Gastrocnemius medialis (tissue), 4 donors: ENCODE measurements at places on chromosomes 11 and 22.

- peak; percentile 46 for DNase-seq
Observed at GRCh38 chr22:46638601-46639431, 18.6 kb downstream of the GRAMD4 start.

- DNase-seq = peak; percentile 52
Observed at GRCh38 chr11:6320411-6321155, at the start of gene CAVIN3. CAVIN3 (minus strand) TSS chr11:6320501; CDS start chr11:6320476, 25 bp downstream.

GRCh38 chr11:36722421-36722820 is 124.4 kb upstream of the RAG2 start:
- no peak for DNase-seq

DNA sequence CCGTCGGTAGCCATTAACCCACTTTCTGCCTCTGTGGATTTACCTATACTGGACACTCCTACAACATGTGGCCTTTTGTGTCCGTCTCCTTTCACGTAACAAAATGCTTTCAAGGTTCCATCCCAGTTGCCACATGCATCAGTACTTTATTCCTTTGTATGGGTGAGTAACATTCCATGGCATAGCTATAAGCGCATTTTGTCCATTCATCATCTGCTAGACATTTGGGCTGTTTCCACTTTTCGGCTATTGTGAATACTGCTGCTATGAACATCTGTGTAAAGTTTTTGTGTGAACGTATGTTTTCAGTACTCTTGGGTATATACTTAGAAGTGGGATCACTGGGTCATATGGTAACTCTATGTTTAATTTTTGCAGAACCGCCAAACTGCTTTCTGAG is 257.2 kb downstream of the ST3GAL4 start:
- no peak for DNase-seq

GRCh38 chr11:65864706-65865471 is 4.7 kb downstream of the MUS81 start:
- no peak for DNase-seq

GRCh38 chr22:25759825-25760231 is 17.8 kb downstream of the MYO18B start:
- peak; percentile 40 for DNase-seq

DNA sequence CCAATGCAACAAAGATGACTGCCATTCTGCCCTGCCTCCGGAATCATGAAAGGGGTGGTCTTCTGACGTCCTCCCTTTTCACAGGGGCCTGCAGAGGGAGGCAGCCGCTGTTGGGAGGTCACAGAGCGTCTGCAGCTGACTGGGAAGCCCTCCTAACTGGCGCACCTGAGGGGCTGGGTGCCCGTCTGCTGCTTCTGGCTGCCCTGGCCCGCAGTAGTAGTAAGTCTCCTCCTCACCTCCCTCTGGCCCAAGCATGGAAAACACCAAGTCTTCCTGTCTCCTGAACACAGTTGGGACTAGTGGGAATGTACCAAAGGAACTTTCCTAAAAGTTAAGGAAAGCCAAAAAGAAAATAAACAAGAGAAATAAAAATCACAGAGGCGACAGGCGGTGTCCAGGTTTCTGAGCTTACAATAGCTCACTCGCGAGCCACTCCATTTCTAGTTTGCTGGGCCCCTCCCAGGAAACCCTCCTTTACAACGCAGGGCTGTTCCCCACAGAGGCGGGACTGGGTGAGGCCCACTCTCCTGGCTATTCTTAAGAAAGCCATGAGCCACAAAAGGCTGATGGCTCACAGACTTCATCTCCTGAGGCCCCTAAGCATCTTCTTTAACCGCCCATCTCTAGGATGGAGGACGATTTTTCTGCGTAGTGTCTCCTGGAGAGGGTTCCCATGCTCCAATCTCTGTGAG is 37.0 kb upstream of the CECR2 start:
- no peak for DNase-seq

- no peak for DNase-seq
Observed at GRCh38 chr11:96173422-96173821, 169.6 kb downstream of the MAML2 start.

DNA sequence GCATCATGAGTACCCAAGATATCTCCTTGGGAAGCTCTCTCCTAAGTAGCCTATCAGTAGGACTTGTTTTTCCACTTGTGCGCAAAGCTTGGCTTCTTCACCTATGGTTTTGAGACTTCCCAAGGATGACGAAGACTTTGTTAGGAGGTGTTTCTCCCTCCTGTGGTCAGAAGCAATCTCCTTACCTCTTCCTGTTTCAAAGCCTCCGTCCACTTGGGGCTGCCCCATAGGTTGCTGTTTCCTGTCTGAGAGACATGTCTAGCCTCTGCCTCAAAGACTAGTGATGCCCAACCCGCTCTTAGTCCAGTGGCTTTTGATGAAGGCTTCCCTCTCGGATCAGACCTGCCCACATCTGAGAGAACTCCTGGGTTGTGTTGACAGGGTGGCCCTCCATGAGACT is 92.9 kb downstream of the TRAF6 start:
- no peak for DNase-seq

DNA sequence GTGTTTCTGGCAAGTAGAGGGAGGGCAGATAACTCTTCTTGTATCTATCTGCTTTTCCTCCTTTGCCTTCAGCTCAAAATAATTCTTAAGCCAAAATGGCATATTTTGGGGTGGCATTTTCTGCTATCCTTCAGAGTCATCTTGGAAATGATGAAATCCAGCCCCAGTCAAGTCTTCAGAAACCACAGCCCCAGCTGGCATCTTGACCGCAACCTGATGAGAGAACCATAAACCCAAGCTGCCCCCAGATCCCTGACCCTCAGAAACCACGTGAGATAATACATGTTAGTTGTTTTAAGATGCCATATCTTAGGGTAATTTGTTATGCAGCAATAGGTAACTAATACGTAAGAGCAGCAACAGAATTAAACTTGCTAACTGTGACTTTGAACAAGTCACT is 15.1 kb upstream of the PAMR1 start:
- DNase-seq = no peak

DNA sequence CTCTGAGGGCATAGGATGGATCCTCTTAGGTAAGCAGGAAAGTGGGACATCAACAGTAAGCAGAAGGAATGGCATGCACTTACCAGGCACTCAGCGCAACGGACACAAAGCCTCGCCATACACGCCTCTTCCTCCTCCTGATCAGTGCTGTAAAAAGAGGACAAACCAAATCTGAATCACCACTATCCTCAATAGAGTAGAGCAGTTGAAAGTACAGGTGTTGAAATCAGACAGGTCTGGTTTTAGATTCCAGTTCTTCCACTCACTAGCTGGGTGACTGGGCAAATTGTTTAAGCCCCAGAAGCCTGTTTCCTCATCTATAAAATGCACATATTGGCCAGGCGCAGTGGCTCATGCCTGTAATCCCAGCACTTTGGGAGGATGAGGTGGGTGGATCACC is 8.6 kb upstream of the JAML start:
- no peak for DNase-seq

- no peak for DNase-seq
Observed at GRCh38 chr11:123391646-123392348, 38.3 kb upstream of the GRAMD1B start.

- DNase-seq = no peak
Observed at GRCh38 chr11:77602381-77603088, 12.8 kb downstream of the AQP11 start.

DNA sequence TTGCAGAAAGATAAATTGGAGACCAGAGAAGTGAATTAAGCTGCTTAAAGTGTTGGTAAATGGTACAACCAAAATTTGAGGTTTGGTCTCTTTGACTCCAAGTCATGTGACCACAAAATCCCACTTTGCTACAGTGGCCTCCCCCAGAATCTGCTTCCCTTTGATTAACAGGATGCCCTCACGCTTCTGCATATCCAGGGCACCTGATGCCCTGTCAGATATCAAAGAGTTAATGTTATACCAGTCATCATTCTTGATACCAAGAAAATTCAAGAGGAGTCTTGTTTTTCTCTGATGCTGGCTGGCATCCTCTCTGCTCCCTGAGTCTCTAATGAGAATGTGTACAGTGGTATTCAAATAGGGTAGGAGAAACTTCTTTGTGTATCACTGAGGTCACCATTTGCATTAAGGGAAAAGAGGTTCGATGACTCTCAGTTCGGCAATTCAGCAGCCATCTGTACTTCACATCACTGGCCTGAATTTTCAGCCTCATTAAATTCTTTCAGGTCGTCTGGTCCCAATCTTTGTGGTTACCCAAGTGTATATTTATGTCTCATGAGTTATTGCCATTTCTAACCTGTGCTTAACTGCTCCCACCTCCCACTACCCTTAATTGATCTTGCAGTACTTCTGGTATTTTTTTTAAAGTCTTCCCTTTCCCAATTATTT is 73.9 kb downstream of the BDNF start:
- no peak for DNase-seq

DNA sequence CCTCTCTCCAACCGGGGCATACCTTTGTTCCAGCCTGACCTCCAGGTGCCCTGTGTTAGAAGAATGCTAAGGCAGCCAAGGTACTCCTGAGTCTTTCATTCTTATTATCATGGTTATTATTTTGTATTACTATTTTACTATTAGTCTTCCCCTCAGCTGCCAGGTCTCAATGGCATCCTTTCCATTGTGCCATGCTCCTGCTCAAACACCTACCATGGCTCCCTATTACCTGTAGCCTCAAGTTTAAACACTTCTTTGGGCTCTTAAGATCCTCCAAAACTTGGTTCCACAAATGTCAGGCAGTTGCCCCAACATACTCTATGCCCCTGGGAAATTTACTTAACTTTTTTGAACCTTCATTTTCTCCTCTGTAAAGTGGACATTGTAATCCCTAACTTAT is 130.4 kb downstream of the CHST1 start:
- no peak for DNase-seq

DNA sequence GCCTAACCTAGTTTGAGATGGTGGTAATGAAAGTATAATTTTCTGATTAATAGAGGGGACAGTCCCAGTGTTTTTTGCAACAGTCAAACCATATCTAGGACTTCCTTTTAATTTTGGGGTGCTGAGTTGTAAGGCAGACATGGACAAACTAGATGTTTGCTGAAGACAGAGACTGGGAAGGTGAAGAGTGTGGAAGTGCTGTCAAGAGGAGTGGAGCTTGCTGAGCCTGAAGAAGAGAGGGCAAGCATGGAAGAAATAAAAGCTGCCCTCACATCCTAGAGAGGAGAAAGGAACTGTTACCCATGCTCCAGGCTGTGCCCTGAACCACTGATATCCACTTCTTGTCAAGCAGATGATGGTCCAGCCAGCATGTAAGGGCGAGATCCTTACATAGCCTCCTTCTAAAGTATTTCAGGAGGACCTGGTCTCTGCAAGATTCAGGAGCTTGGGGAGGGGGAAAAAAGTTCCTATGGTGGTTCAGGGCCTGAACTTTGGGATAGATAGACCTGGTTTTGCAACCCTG is 51.4 kb downstream of the PRR5L start:
- no peak for DNase-seq

DNA sequence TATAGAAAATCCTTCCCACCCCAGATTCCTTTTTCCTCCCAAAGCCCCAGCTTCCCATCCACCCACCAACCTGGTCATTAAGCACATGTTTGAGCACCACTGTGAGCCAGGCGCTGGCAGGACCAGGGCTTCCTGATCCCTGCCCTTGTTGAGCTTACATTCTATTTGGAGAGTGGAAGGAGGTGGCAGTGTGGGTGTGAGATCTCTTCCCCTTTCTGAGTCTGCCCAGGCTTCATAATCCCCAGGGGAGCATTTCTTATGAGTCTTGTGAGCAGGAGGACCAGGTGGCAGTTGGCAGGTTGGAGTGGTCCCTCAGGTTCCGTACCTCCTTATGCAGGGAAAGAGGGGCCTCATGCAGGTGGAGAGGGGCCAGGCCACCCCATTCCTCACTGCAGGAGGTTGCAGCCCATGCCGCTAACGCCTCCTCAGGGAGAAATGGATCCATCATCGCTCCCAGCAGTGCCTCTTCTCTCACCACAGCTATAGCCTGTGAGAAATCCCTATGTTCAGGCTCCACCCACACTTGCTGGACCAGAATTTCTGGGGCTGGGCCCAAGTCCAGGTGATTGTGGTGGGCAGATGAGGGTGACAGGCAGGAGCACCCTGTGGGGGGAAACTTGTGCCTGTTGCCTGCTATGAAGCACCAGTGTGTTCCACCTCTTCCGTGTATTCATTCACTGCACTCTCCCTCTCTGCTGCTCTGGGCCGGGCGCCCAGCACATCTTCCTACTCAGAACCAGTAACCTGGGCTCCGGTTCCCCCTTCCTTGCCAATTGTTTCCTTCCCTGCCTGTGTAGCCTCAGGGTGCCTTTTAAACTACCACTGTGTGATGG is 23.5 kb downstream of the UBE2L3 start:
- no peak for DNase-seq

DNA sequence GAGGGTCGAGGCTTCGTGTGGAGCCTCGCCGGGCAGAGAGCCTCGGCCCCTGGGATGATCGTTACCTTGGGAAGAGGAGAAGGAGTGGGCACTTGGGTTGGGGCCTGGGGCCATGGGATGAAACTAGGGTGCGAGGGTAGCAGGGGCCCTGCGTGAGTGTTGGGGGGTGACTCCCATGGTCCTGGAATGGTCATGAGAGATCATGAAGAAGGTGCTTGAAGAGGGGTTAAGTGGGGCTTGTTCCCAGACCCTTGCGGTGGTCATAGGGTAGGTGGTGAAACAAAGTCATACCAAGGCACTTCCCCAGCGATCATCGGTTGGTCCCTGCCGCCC is 284 bp downstream of the CCS start:
- no peak for DNase-seq

DNA sequence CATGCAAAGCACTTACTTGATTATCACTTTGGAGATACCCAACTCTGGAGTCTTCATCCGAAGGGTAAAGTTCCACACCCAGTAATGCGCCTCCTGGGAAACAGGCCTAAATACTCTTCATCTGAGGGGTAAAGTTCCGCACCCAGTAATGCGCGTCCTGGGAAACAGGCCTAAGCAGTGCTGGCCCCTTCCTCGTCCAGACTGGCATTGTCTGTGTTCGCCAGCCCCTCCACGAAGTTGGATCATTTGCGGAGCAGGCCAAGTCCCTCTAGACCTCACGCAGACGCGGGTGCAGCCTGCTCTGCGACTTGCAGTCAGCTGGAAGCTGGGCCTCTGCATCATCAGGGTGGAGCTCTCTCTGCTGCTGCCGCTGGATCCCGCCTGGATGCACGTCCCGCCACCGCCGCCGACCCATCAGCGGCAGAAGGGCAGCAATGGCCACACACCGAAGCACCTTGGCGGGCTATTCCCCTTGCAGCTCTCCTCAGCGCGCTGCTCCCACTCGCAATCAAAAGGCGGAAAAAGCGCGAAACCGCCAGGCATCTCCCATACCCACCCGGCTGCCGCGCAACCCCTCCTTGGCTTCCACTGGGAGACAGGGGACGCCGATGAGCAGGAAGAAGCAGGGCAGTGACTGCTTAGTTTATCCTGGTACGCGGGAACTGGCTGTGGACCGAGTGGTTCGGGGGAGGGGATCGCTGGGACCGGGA is 34.1 kb upstream of the GLYATL1 start:
- DNase-seq = no peak

DNA sequence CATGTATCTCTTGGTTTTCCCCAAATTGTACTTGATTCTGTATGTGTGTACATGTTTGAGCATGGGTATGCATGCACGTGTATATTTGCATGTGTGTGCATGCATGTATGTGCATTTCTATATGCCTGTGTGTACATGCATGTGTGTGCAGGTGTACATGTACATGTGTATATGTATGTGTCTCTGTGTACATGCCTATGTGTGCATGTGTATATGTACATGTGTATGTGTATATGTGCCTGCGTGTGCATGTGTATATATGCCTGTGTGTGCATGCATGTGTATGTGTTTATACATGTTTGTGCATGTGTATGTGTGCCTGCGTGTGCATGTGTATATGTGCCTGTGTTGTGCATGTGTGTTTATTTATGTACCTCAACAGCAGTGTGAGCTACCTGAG is 5.3 kb upstream of the NCF4 start:
- no peak for DNase-seq

- DNase-seq = no peak
Observed at GRCh38 chr22:48226026-48227013, 1463.9 kb downstream of the TBC1D22A start.
